ENCODE measurements at places on chromosomes 12 and 14. TPM values are rescaled to one million over a fixed set of nuclear protein-coding genes. Genes with fewer than 3 reads are reported as not detected.

DNA sequence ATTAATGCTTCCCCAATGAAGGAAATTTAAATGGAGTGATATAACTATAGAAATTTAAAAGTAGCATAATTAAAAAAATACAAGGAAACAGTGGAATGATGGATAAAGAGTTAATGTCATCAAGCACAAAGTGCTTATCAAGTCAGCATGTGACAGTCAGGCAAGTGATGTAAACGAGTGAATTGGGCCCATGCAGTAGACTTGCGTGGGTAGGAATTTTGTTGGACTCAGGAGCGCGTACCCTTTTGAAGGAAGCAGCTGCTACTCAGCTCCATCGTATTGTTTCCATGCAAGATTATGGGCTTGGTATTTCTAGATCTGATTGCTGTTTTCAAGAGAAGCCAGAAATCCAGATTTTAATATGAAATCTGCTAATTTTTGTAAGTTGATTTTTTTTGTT lies 4.4 kb upstream of the DYRK4 start:
- no peak for DNase-seq
- H3K27me3 ChIP-seq = peaks cover 5% of the 10 kb centered on the region
- no peaks in the 10 kb centered on the region for H3K36me3 ChIP-seq
- H3K4me1 ChIP-seq = peaks cover 8% of the 10 kb centered on the region
- no peak overlapping the region for H3K27ac ChIP-seq

DNA sequence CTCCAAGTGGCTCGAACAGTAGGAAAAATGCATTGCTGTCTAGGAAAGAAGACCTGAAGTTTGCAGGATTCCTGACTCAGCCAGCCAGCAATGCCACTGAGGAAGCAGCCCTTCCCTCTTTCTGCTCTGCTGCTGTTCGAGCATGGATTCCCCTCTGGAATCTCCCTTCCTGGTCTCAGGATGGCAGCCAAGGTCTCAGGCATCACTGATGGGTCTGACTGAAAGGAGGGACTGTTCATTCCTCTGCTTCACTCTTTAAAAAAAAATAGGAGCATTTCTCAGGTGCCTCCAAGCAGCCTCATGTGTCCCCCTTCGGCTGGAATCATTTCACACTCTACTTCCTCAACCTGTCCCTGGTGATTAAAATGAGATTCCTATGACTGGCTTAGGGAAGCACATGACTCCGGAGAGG lies 62.4 kb downstream of the SLC15A4 start:
- H3K4me1 ChIP-seq = no peaks in the 10 kb centered on the region
- DNase-seq = no peak
- no peak overlapping the region for H3K27ac ChIP-seq
- no peaks in the 10 kb centered on the region for H3K36me3 ChIP-seq
- peaks cover 15% of the 10 kb centered on the region for H3K27me3 ChIP-seq
- no peak overlapping the region for H3K4me3 ChIP-seq

DNA sequence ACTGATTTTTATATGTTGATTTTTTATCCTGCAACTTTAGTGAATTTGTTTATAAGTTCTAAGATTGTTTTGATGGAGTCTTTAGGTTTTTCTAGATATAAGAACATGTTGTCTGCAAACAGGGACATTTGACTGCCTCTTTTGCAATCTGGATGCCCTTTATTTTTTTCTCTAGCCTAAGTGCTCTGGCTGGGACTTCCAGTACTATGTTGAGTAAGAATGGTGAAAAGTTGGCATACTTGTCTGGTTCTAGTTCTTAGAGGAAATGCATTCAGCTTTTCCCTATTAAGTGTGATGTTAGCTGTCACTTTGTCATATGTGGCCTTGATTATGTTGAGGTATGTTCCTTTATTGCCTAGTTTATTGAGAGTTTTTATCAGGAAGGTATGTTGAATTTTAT lies 68.1 kb downstream of the ERC1 start:
- H3K4me3 ChIP-seq = no peak overlapping the region
- DNase-seq = no peak
- H3K4me1 ChIP-seq = peaks cover 8% of the 10 kb centered on the region
- H3K36me3 ChIP-seq = peaks cover 37% of the 10 kb centered on the region
- H3K27me3 ChIP-seq = no peaks in the 10 kb centered on the region

- H3K4me3 ChIP-seq = no peak overlapping the region
- no peaks in the 10 kb centered on the region for H3K36me3 ChIP-seq
- H3K4me1 ChIP-seq = no peaks in the 10 kb centered on the region
- DNase-seq = no peak
- no peak overlapping the region for H3K27ac ChIP-seq
- peaks cover 8% of the 10 kb centered on the region for H3K27me3 ChIP-seq
Measured at GRCh38 chr12:117499759-117500485, 138.5 kb upstream of the NOS1 start.

The NRL gene
- 3.4 TPM for total RNA-seq

GRCh38 chr14:52366796-52367315 lies 52.7 kb downstream of the PTGER2 start:
- no peak overlapping the region for H3K27ac ChIP-seq
- no peak overlapping the region for H3K4me3 ChIP-seq
- no peaks in the 10 kb centered on the region for H3K36me3 ChIP-seq
- no peaks in the 10 kb centered on the region for H3K27me3 ChIP-seq

DNA sequence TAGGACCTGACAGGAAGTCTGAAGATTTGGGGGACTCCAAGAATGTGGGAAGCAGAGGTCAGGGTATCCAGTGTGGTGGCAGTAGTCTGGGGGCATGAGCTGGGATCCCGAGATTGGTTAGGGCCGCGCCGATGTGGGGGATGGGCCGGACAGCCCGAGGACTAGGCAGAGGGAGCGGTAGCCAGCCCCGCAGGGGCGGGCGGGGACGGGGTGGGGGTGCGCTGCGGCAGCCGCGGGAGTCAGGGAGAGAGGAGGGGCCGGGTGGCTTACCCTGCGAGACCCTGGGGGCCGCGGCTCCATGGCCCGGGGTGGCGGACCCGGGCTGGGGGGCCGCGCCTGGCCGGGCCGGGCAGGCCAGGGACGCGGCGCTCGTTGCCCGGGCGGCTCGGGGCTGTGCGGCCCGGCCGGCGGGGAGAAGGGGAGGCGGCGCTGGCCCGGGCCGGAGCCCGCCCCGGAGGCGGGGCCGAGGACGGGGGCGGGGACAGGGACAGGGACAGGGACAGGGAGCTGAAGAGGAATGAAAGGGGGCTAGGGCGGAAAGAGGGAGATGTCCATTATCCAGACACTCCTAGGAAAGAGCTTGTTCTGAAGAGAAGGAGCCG lies 5.6 kb downstream of the ZNF385A start:
- peak overlapping the region; percentile 50 for H3K4me3 ChIP-seq
- no peak overlapping the region for H3K27ac ChIP-seq
- no peaks in the 10 kb centered on the region for H3K27me3 ChIP-seq
- DNase-seq = no peak
- no peaks in the 10 kb centered on the region for H3K36me3 ChIP-seq

Data from naive thymus-derived CD8-positive, alpha-beta T cell (primary cell).